ENCODE measurements at places on chromosomes 7 and 10. TPM values are rescaled to one million over a fixed set of nuclear protein-coding genes. Genes with fewer than 3 reads are reported as not detected.

- DNase-seq: no peak
Observed at GRCh38 chr7:149385195-149385950, 75.5 kb downstream of the ZNF777 start.

GRCh38 chr7:91771921-91772815 is 108.3 kb downstream of the MTERF1 start:
- no peak for DNase-seq

GRCh38 chr10:117365612-117366011 is 9.6 kb downstream of the PDZD8 start:
- DNase-seq: no peak

GRCh38 chr7:121761399-121761798 is 111.6 kb upstream of the PTPRZ1 start:
- DNase-seq: no peak

- DNase-seq: no peak
Observed at GRCh38 chr7:91596287-91596686, 284.2 kb downstream of the MTERF1 start.

The CC2D2B gene
- 3.1 TPM for total RNA-seq

The PHYHIPL gene
- total RNA-seq: 0.40 TPM

The CCL24 gene
- total RNA-seq: 0.67 TPM

The TRIM50 gene
- 0.71 TPM for total RNA-seq

The EBLN1 gene
- not detected for total RNA-seq

The TEX47 gene
- not detected for total RNA-seq

All from sciatic nerve (tissue), 2 donors.